ENCODE measurements at places on chromosomes 3 and 15.

- DNase-seq: no peak
These were observed 54.3 kb upstream of the SLC24A5 start for GRCh38 chr15:48066456-48066855.

GRCh38 chr3:155362808-155363689, 69.6 kb upstream of the STRIT1 start:
- no peak for DNase-seq

DNA sequence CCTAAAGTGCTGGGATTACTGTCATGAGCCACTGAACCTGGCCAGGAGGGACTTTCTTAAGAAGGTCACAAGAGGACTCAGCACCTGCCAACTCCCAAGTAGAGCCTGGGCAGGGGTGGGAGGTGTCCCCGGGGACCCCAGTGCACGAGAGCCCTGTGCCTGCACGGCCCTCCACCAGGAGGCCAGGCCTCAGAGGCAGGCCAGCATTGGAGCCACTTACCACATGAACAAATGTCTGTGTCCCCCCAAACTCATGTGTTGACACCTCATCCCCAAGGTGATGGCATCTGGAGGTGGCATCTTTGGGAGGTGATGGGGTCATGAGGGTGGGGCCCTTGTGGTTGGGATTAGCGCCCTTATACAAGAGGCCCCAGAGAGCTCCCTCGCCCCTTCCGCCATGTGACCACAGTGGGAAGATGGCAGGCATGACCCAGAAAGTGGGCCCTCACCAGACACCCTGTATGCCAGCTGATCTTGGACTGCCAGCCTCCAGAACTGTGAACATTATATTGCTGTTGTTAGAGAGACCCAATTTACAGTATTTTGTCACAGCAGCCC, 3.2 kb upstream of the RPUSD3 start:
- DNase-seq: no peak

- no peak for DNase-seq
These were observed 13.2 kb downstream of the PFN2 start for GRCh38 chr3:149957361-149958125.
